ENCODE measurements at places on chromosomes 6 and 20.

DNA sequence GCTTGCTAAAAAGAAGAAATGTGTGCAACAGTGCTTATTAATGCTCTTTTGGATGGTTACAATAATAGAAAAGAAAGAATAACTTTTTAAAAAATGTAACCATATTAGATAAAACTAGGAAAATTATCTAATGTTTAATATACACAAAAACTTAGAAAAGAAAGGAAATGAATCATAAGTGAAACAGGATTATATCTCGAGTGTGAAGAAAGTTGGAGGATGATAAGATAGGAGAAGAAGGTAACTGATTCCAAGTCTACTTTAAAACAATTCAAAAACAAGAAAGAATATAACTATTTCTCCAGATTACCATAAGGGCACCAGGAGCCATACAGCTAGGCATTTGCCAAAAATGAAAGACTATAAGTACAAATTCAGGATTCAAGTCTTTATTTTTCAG is 73.0 kb downstream of the PHIP start:
- no peak for DNase-seq

DNA sequence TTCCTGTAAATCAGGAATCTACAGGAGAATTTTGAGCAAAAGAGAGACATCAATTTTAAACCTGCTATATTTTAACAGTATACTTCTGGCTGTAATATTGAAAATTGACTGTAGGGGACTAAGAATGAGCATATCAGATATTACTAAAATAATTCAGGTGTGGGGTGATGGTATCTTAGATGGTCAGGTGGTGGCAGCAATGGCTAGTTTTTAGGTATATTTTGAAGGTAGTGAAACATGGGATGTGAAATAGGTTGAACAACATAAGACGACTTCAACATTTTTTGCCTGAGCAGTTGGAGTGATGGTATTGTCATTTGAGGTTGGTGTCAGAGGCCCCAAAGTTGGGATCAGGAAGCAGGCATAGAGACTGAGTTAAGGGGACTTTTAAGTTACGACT is 32.1 kb downstream of the FAM83B start:
- DNase-seq = no peak

- no peak for DNase-seq
Measured at GRCh38 chr6:90835596-90836212, 248.8 kb upstream of the MAP3K7 start.

DNA sequence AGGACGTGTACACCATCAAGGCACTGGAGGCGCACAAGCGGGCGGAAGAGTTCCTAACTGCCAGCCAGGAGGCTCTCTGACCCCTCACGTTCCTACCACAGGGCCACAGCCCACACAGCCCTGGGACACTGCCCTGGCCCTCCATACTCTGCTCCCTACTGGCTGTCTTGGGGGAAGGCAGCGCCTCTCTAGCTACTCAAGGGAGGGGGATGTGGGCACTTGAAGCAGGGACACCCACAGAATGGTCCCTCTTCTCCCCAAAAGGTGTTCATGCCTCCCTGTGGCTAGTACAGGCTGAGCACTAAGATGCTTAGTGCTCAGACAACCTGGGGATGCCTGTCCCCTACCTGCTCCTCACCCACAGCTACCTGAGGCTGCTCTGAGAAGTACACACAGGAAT is 2.5 kb downstream of the MEA1 start:
- DNase-seq = no peak

GRCh38 chr20:35635652-35636051 is 20.0 kb downstream of the SPAG4 start:
- no peak for DNase-seq

DNA sequence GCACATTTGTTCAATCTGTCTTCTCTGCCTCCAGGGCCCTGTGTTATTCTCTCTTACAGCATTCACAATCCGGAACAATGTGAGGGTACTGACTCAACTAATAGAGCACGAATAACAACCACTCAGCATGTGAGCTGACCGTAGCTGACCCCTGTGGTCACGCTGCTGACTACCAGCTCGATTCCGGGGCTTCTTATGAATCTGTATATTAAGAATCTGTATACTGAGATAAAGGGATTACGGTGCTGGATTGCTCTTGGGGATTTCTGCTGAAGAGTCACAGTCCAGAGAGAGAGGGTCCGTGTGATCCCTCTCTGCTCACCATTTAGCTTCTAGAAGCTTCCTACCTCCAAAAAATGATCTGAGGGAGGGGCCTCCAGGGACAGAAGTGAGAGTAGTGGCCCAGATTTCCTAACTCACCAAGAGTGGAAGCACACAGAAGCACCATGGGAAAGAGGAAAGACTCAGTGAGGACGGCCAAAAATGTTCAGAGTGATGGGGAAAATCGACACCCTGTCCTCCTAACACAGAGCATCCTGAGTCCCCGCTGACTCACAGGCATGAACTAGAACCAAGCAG is 156.2 kb downstream of the THBS2 start:
- DNase-seq = no peak

GRCh38 chr6:78462728-78463127 is 404.6 kb upstream of the IRAK1BP1 start:
- DNase-seq = no peak

GRCh38 chr20:57581202-57582028 is 20.5 kb downstream of the PCK1 start:
- no peak for DNase-seq

- DNase-seq = no peak
Measured at GRCh38 chr6:146014233-146014632, 14.6 kb upstream of the GRM1 start.

DNA sequence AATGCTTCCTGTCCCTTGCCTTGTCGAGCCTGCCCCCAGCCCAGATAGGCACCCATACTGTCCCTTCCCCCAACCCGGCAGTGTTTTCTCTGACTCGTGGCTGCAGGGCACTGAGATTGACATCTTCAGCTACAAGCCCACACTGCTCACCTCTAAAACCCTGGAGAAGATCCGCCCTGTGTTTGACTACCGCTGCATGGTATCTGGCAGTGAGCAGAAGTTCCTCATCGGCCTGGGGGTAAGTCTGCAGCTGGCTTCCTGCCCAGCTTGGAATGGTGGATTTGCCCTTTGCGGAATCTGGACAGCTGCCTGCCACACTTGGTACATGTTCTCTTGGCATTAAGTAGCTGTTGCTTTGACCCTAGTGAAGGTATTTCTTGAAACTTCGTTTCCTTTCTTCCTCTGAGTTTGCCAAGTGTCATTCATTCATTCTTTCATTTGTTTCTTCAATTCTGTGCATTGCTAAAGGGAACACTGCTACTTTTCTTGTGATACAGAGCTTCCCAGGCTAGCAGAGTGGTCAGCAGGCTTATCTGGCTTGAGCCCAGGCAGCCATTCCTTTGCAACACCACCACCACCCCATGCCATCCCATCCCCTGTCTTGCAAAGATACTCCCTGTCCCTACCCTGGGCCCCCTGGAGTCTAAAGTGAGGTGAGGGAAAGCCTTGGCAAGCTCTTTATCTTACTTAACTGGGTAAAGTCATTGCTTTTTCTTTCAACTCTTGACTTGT is 26.2 kb downstream of the CCDC167 start:
- no peak for DNase-seq

DNA sequence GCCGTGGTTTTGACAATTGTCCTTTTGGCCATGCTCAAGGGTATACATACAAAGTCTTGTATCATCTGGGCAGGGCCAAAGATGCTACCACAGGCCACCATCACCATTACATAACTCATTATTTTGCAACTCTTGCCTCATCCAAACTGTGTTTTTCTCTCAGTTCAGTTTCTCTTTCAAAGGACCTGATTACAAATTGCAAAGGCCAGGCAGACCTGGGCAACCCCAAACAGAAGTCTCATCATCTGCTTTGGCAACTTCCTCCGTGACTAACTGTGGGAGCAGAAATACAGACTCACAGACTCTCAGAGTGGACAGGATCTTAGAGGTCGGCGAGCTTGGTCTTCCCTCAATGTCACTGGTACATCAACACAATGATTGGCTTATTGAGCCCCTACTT is 117.8 kb upstream of the NEDD9 start:
- DNase-seq = no peak

GRCh38 chr20:39042279-39043150 is 80.4 kb downstream of the DHX35 start:
- no peak for DNase-seq

- no peak for DNase-seq
Measured at GRCh38 chr6:138085839-138086222, 21.4 kb downstream of the PERP start.

GRCh38 chr6:23179994-23180393 is 610.6 kb downstream of the HDGFL1 start:
- no peak for DNase-seq

DNA sequence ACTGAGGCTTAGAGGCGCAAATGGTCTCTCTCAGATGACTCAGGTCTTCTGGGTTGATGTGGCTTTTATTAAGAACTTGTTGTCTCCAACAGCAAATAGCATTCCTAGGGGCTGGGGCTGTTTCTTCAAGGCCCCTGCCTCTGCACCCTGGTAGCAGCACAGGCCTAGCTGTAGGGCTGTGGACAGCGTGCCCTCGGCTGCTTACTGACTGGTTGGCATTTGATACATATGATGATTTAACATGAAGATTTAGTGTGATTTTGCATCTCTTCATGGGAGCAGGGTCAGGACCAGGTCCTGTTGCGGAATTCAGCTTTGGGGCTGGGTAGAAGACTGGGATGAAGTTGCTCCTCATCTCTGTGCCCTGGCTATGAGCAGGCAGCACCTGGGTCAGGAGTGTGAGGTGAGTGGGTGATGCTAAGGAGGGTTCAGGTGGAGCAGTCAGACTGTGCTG is 24.3 kb upstream of the IER3 start:
- DNase-seq = no peak

DNA sequence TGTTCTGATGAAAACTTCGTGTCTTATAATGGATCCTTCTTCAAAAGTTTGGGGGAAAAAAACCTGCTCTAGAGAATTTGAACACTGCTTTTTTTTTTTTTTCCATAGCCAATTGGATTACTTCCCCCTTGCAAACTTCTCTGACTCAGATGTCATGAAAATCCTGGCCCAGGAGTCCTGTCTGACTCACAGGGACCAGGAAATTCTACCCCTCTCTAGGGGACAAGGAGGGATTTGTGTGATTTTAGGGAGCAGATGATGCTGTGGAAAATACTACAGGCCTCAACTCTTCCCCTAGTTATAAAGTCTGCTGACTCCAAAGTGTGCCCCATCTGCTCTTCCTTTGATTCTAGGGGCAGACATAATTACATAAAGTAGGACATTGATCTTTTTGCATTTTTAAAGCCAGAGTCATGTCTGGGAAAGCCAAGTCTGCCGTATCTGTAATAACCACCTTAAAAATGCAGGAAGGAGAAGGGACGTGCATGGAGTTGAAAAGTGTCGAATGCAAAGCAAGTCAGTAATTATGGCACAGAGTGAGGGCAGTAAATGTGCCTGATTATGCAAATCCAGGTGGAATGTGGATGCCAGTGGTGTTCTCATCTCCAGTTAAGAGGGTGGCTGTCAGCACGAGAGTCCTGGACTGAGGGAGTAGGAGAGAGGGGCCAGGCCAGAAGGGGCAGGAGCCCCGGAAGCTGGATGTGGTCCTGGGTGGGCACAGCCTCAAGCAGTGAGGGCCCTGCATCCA is 144.3 kb upstream of the SULF2 start:
- no peak for DNase-seq

GRCh38 chr6:159679091-159680077 is 13.7 kb downstream of the SOD2 start:
- no peak for DNase-seq

GRCh38 chr6:108132863-108133262 is 33.0 kb upstream of the NR2E1 start:
- DNase-seq = no peak

DNA sequence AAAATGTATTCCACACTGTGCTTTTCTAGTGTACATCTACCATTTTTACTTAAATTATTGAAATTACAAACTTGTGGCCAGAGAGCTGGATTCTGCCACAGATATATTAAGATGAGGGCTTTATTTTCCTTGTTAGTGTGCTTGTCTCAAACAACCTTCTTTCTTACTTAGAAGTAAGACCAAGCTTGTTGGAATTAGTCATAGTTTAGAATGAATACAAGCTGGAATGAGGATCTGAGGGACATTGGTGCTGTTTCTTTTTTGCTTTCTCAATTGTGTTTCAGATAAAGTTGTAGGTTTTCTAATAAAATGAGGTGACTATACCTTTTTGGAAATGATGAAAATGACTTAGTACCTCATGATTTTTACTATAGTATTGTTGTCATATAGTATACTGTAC is 40.3 kb downstream of the UBR2 start:
- DNase-seq = no peak

DNA sequence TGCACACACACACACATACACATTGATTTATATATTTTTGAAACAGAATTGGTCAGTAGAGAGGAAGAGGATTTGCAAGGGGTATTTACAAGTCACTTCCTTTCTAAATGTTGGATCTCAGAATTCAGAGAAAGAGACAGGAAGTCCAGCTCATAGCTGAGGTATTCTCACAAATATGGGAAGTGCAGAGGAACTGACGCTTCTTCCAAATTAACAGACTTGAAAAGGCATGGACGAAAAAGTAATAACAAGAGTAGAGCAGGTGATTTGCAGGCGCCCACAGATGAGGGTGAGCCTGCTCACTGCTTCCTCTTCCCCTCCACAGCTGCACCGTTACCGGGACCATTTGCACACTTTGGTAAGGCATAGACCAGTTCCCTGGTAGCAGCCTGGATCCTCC is 246.4 kb downstream of the PHACTR1 start:
- DNase-seq = no peak

GRCh38 chr20:32355417-32355841 is 2.7 kb upstream of the ASXL1 start:
- DNase-seq = no peak

DNA sequence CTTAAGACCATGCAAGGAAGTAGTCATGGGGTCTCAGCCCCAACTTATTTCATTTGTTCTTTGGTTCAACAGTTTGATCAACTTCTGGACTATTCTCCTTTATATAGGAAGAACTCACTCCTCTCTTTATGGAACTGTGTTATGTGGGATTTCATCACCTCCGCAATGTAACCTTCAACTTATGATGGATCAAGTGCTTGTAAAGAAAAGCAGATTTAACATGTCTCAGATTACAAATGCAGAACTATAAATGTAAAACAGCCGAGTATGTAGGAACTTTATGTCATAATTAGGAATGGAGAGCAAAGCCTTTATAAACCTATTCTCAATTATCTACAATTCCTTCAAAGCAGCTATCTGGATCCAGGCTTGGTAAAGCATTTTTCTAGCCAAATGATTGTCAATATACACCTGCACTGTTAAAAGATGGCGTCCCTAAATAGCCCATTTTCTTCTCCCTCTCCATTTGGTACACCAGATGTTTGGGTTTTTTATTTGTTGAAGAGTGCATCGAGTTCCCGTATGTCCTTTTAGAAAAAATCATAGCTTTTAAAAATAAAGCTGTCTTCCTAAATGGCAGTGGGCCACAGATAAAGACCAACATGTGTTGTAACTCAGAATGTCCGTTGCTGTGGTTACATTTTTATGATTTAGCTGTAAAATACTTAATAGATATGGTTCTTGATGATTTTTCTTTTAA is 985.1 kb upstream of the SLC35B3 start:
- DNase-seq = no peak

GRCh38 chr20:31523361-31524283 is 9.4 kb downstream of the HM13 start:
- DNase-seq = no peak

GRCh38 chr6:28225056-28225834 is at the start of gene ZSCAN9:
Gene ZSCAN9 (plus strand): TSS chr6:28225275. CDS start chr6:28227085, 1,810 bp downstream.
- DNase-seq = peak; percentile 76

- DNase-seq = no peak
Measured at GRCh38 chr6:44265722-44266233, 427 bp upstream of the NFKBIE start.

GRCh38 chr6:125346926-125347563 is 45.3 kb upstream of the HDDC2 start:
- no peak for DNase-seq
